ENCODE measurements at places on chromosomes 2 and 18.

GRCh38 chr2:168671932-168672331 is 130.5 kb upstream of the NOSTRIN start:
- DNase-seq = no peak

- no peak for DNase-seq
Observed at GRCh38 chr2:233764264-233764663, 4.2 kb downstream of the UGT1A1 start.

DNA sequence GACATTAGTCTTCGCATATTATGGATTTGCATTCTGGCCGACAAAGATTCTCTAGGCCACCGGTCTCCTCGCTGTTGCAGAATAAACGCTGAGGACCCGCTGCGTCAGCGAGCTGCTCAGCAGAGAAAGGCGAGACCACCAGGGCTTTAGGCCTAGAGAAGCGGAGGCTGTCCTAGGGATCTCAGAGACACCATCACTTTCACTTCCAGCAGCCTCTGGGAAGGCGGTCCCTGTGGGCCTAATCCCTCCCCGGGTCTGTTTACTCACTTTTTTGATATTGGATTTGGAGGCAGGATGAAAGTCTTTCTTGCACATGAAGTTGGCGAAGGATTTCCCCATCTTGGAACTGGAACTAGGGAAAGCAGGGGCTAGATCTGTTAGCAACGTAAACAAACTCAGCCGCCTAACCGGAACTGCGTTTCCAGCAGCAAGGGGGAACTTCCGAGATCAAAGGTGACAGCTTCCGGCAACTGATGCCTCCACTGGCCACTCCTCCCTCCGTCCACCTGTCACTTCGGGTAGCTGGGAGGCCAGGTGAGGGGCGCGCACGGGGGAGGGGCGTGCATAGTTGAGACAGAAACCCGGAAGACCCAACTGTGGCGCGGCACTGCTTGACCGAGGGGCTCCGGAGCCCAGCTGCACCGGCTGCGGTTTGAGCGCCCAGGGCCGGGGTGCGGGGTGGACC is at the start of gene SCRN3:
Gene SCRN3 (plus strand): TSS at position 447 of the 685 bp plus-strand sequence. CDS start 2,554 bp downstream, outside the sequence.
- DNase-seq = peak; percentile 46

GRCh38 chr2:241798631-241799521 is 10.1 kb upstream of the NEU4 start:
- DNase-seq = no peak

DNA sequence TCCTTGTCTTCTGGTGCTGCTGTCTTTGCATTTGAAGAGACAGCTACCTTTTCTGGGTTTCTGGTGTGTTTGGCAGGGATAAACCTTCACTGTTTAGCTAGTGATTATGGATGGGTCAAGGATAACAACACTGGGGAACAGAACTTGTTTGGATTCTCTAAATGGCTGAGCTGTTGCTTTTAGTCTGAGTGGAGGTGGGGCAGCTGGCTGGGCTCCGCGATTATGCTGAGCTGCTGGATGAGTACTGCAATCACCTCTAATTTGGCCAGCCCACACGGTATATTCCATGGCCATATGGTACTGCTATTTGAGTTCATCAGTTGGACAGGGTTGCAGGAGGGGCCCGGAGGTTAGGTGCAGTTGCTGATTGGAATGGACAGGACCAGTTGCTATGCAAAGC is 361.6 kb upstream of the TFPI start:
- no peak for DNase-seq

GRCh38 chr2:100484390-100484789 is 14.1 kb downstream of the NMS start:
- no peak for DNase-seq

DNA sequence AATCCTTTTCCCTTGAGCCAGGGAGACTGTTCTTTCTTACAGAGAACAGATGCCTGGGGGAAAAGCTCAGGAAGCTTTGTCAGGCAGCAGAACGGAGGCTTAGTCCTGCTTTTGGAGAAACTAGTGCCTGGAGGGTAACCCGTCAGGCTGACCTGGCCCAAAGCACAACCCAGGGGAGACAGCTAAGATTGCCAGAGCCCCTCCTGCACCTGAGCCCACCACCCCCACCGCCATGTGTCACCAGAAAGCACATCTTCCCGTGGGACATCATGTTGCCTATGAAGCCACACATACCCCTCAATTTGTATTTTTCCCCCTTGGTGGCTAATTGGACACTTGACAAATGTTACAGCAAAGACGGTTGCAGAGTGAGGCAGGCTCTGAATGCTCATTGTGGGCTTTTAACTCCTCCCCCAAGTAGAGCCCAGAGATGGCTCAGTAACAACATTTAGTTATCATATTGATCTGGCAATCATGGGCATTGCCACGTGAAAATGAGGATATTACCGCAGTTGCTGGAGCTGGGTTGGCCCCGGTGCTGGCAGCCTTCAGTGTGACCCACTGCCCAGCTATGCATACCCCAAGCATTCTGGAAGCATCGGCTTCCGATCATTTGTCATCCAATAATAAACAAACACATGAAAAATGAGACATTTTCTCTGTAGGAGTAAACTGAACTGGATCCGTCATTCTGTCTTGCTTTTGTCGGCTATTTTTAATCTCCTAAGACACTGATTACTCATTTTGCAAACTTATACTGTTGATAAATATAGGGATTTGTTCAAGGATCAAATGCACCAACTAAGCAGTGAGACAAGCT is 229.5 kb downstream of the ATAD2B start:
- DNase-seq = no peak

GRCh38 chr2:65877331-65878010 is 445.1 kb upstream of the SPRED2 start:
- DNase-seq = no peak

DNA sequence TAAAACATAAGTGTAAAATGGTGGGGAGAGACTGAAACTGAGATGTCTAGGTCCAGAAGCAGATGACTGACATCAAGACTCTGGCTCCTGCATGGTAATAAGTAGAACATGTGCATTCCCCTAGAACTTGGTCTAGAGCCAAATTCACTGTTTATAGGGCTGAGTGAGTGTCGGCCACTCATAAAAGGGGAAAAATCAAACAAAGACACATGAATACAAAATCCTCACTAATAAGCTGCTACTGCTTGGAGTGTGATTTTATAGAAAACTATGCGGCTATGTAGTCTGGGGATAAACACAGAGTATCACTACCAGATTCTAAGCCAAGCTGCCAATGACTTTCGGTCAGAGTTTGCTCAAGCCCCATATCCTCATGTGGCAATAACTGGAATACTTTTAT is 1080.8 kb upstream of the DDX18 start:
- DNase-seq = no peak

DNA sequence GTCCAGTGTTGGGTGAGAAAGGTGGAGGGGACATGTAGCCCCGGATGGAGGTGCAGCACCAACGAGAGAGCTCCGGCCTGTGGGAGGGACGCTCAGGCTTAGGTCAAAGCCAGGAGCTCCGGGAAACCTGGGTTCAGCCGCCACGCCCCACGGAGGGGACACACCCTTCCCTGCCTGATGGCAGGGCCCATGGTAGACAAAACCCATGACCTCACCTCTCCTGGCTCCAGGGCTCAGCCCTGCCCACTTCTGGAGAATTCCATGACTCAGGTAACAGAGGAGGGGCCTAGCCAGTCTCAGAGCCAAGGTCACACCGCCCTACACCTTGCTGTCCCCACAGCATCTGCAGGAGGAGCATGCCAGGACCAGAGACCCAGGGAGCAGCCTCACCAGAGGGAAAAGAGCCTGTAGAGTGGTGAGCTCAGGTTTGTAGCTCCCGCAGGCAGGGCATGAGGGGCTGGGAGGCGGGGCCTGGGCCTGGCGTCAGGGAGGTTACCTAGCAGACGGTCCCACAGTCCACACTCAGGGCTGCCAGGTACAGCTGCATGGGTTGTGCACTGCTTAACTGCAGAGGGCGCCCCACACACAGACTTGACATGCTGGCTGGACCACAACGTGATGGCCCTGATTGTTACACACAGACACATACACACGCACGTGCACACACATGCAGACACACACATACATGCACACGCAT is 70.8 kb upstream of the SMAD7 start:
- peak; percentile 11 for DNase-seq

- no peak for DNase-seq
Observed at GRCh38 chr2:112714836-112715631, 5.8 kb upstream of the NT5DC4 start.

DNA sequence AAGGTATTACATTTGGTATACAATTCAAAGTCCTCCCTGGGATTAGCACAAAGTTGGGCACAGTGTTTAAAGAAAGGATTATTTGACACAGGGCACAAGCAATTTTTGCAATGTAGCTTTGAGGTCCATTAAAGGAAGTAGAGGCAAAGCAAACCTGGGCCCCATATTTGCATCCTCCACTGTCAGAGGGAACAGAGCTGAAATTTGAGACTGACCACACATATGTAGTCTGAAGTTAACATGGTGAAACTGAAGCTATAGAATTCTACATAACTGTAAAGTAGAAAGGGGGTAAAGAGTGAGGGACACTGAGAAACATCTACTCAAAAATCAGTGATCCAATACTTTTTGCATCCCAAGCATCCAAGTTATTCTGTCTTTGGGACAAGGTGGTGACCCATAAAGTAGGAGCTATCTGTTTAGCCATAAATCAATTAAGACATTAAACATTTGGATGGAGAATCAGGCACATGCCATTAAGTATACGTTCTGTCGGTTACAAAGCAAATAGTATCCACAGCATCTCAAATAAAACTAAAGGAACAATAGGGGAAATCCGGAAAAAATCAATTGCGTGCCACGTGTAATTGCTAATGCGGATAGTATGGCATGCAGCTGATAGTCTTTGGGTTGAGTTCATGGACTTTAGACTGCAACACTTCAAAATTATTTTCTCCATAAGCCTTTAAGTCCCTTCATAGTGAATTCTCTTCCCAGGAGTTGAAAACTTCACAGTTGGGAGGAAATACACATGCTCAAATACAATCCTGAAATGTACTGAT is 72.6 kb downstream of the PLEKHM3 start:
- DNase-seq = no peak

DNA sequence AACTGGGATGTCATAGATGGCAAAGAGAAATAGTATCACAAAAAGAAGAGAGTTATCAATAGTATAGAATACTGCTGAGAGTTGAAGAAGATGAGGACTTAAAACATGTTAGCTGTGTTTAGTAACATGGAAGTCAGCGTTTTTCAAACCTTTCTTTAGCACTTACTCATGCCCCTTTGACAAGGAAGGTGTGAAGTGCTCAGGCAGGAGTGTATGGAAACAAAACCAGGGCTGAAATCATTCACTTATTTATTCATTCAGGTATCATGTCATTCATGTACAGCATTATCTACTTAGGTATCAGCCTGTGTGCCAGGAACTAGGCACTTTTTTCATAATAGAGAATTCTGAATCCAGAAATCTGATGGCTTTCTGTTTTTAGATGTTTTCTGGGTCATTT is 27.2 kb downstream of the CD28 start:
- DNase-seq = no peak

DNA sequence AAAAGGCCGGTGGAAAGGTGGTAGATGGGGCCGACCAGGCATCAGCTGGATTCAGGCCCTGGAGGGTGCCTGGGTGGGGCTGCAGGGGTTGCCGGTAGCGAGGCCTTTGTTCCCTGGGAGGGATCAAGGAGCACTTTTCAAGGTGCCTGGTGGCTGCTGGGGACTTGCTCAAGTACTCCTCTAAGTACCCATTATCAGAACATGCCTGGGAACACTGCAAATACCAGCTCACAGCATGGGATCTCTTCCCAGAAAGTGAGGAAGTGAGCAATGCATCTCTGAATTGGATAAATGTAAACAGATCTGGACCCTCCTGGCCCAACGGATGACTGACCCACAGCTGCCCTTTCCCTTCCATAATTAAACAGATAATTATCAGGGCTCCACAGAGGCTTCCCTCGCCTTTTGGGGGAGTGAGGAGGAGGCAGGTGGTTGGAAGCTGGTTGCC is 210.5 kb downstream of the SH3RF3 start:
- no peak for DNase-seq

GRCh38 chr2:26583381-26583911 is 57.7 kb downstream of the CIB4 start:
- DNase-seq = no peak

GRCh38 chr18:66511792-66512191 is 92.1 kb downstream of the CDH19 start:
- DNase-seq = no peak

- DNase-seq = no peak
Observed at GRCh38 chr2:204483608-204484081, 61.6 kb upstream of the PARD3B start.

DNA sequence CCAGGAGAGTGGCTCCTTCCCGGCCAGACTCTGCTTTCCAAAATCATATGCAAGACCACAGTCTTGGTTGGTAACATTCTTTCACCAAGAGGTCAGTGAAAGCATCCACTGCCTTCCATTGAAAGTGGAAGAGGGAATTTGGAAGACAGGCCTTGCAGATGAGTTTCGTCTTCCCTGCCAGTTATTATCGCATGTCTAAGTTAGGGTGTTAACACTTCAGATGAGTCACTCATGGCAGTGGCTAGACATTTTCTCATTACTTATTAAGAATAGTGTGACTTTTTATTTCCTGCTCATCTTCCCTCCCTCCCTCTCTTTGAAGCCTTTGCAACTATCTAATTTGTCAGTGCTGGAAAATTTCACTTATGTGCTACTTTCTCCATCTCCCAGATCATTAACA is 102.9 kb upstream of the EPB41L3 start:
- no peak for DNase-seq

All from stimulated activated CD4-positive, alpha-beta T cell treated with anti-CD3 and anti-CD28 coated beads, TNF-alpha, amount 100 ng/mL, for 4 hours (primary cell).